Sigmoid colon (tissue), 7 donors: ENCODE measurements at places on chromosomes 7 and 10.

DNA sequence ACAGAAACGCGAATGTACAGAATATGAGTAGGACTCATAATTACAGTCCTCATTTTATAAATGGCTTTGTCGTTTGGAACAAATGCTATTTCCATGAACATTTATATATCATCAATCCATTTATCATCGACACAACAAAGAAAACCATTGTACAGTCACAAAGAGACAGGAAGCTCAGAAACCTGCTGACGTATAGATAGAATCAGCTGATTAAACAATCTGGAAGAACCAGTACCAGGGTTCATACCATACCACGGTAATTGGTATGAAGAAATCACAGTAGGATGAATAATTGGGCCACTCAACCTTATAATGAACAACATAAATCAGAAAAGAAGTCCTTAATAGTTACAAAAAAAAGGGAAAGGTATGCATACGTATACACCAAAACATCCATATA, 295.0 kb downstream of the PARD3 start:
- no peak for DNase-seq

GRCh38 chr7:332646-333392, 42.8 kb downstream of the FOXL3 start:
- peak; percentile 86 for DNase-seq

DNA sequence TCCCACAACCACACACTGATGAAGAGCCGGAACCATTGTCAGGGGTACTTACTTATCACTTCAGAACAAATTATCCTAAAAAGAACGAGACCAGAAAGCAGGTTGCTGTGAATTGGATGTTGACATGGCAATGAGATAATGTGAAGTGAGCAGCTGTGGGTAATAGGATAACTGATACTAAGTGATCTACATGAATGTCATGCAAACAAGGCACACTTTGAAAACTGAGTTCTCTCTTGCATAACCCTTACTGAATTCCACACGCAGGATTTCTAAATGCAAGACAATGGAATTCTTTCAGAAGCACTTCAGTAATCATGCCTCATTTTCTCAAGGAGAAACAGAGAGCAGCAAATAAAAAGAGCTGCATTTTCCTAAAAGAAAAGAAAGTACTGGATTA, 242.5 kb upstream of the TMEM229A start:
- no peak for DNase-seq

DNA sequence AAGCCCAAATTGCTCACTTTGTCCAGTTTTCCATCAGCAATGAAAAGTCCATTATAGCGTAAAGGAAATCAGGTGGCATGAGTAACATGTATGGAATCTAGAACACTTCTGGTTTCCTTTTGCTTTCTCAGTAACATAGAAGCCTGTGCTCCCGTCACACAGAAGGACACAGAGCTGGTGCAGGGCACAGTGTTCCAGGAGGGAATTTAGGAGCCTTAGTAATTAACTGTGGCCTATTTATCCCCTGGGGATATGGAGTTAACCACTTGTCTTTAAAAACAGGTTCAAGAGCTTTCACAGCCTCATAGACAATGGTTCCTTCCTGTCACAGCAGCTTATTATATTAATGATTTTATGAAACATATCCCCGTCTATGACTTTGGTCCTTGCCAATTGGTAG, 189.9 kb downstream of the NEBL start:
- no peak for DNase-seq

DNA sequence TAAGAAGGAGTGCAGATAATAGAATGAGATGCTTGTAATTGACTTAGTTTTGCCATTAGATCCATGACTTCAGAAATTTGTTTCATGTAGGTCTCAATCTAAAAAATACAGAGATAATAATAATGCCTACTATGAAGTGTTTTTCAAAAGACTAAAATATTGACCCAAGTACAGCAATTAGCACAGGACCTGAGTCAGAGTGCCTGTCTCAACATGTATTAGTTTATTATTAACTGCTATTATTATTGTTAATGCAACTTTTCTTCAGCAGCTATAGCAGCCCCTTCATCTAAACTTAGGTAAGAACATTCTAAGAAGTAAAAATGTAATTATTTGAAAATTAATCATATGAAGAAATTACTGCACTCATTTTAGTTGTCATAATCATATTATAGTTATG, 82.9 kb upstream of the HGF start:
- DNase-seq = no peak

DNA sequence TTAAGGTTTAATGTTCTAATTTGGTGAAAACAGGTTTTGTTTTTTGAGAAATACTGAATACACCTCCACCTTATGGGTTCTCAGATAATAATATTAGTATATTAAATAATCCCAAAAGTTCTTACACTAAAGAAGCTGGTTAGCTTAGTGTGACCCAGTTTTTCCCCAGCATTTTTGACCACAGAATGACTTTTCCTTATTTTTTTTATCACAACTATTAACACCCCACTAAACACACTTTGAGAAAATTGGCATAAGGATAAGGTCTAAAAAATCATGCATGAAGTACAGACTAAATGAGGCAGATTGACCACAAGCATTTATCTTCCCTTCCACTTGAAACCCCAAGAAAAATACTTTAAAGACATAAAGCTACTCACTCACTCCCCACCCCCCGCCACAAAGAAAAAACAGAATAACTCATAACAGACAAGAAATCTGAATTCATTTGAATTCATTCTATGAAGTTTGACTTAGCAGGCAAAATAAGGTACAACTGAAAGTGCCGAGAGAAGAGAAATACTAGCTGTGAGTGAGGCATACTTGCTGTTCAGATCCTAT, 49.7 kb upstream of the WNT16 start:
- no peak for DNase-seq

- DNase-seq = no peak
Measured at GRCh38 chr7:55426676-55427075, 61.5 kb downstream of the LANCL2 start.

DNA sequence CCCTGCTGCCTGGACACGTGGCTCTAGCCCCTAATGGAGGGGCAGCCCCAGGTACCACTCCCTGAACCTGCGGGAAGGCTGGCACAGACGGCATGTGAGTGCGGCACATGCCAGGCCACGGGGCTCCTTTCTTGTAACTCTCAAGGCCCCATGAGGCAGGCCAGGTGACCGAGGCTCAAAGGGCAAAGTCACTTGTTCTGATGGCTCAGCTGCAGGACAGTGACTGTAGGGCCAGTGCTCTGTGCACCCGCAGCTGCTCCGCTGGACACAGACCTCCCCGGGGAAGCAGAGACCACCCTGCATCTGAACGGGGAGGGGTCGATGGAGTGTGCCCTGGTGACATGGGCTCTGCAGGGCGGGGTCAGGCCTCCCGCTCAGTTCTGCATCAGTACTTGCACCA, 55.3 kb downstream of the PTPRE start:
- no peak for DNase-seq

DNA sequence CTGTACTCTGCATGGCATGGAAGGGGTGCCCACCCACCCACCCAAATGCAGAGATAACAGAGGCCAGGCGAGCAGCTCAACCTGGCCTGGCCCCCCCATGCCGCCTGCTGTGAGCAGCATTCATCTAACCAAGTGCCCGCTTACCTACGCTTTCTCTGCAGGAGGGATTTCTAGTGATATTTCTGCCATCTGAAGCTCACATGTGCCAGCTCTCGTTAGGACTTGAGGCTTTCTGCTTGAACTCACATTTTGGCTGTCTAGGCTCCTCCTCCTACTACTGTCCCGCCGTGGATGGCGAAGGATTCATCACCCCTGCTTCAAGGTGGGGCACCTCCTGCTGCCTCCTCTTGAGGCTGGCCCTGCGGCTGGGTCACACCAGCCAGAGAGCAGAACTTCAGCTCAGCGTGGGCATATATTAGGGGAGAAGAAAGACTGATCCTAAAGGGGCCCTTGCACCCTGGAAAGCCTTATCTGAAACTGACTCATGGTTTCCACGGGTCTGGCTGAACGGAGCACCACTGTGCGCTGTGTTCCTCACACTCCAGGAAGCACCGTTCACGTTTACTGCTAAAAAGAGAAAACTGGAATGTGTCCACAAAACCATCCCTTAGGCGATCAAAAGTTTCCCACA, 45.5 kb downstream of the CTBP2 start:
- no peak for DNase-seq
